ENCODE measurements at places on chromosomes 5 and 9. TPM values are rescaled to one million over a fixed set of nuclear protein-coding genes. Genes with fewer than 3 reads are reported as not detected.

BTNL3 gene
- not detected for total RNA-seq

DNA sequence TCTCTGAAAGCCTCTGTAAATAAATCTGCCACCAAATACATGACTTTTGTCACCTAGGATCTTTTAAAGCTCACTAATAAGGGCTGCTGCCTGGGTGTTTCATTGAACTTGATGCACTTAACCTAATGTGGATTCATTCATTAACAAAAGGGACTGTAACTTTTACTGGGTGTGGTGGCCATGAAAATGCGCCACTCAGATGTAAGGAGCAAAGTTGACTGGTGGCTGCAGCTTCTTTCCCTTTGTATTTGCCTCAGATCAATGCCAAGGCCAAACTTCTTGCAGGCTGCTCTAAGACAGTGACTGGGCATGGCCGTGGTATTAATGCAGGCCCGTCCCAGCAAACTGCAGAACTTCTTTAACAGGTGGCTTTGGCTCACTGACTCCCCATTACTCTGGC lies 22.9 kb downstream of the FAM240B start:
- DNase-seq, result no peak

NR5A1 gene
- not detected for total RNA-seq

FGF1 gene
- 1.8 TPM for total RNA-seq

HEMGN gene
- 0.14 TPM for total RNA-seq

GRCh38 chr9:123749580-123750202 lies 180.2 kb downstream of the DENND1A start:
- no peak for DNase-seq

DNA sequence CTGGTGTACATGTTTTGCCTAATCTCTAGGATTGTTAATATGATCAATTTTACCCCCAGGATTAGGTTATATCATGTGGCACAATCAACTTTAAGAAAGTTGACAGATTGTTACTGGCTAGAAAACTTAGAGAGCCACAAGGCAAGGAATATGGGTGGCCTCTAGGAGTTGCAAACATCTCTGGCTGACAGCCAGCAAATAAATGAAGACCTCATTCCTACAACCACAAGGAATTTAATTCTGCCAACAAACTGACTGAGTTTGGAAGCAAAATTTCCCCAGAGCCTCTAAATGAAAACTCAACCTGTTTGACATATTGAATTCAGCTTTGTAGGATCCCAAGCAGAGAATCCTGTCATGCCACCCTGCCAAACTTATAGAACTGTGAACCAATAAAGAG lies 196.4 kb upstream of the PTGER4 start:
- DNase-seq, result peak; percentile 73

GRCh38 chr5:150058480-150059126 lies 27.8 kb downstream of the CSF1R start:
- peak; percentile 95 for DNase-seq

DNA sequence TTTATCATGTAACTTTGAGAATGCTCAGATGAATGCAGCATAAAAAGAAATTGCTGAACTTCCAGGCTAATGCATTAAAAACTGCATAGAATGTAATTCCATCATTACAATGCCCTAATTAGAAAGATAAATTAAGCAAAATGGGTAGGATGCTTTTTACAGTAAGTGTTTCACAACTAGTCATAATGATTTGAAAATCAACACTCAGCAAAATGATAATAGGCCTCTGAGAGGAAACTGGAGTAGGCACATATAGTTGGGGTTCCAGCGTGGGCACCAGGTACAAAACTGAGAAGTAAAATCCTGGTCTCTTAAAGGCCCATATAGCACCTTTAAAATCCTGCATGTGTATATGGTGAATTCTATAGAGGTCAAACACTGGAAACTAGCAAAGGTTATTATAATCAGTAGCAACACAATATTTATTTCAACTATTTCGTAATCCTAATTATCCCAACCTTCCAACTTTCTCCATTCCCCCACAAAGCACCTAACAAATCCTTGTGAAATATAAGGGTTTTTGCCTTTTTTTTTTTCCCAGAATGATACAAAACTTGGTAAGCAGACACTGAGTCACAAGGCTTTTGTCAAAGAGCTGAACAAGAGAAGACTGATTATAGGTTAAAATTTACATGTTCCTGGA lies 108.0 kb upstream of the NR5A1 start:
- DNase-seq, result no peak

NR2F1-AS1 gene
- 24.4 TPM for total RNA-seq

DNA sequence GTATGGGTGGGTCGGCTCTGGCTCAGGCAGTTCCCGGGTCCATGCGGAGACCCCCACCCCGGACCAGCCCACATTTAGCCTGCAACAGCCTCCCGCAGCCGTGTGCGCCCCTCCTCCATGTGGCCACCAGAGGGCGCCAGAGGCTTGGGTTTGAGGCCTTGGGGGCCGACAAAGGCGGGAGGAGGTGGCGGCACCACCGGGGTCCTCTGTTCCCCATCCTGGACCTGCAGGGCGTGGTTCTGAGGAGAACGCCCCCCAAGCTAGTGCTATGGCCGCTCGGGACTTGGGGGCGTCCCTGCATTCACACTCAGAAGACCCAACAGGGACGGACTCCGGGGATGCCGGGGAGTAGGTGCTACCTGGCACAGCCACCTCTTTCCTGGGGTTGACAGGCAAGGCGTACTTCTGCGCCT lies 16.5 kb downstream of the ASS1 start:
- no peak for DNase-seq

GRCh38 chr5:14028938-14029584 lies 84.6 kb upstream of the DNAH5 start:
- DNase-seq, result no peak

All from A172 (cell line).